ENCODE measurements at places on chromosomes 2 and 18.

DNA sequence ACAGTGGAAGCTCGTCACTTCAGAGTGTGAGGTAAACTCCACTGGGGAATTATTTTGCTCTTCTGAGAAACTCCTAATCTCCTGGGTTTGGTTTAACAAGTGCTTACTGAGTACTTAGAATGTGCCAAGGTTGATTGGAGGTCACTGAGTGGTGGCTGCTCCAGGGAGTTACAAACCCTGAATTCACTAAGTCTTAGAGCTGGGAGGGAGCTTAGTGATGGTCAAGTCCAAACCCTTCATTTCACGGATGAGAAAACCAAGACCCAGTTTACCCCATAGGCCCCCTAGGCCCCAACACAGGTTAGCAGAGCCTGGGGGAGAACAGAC lies 52.0 kb downstream of the SLC4A5 start:
- no peak for DNase-seq

GRCh38 chr2:62505109-62505749 lies 766 bp downstream of the TMEM17 start:
- DNase-seq, result no peak

- DNase-seq, result no peak
Observed at GRCh38 chr18:46412916-46413315, 244.1 kb downstream of the LOXHD1 start.

- no peak for DNase-seq
Observed at GRCh38 chr18:5619376-5619775, 75.6 kb upstream of the EPB41L3 start.

- DNase-seq, result no peak
Observed at GRCh38 chr2:162188451-162188850, 36.4 kb upstream of the GCG start.

DNA sequence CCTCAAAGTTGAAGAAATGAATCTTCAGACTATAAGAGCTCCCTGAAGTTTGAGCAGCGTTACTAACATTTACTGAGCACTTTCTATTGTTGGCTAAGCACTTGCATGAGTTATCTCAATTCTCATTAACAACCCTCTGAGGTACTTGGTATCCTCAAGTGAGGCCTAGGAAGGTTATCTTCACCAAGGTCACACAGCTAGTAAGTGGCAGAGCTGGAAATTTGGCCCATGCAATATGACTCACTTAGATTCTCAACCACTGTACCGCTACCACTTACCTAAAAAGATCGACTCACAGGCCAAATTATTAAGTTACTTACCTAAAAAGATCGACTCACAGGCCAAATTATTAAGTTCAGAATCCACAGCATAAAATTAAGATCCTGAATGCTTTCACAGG lies 8.7 kb upstream of the METAP1D start:
- no peak for DNase-seq

- DNase-seq, result no peak
Observed at GRCh38 chr2:189578272-189578950, 2.2 kb downstream of the SLC40A1 start.

DNA sequence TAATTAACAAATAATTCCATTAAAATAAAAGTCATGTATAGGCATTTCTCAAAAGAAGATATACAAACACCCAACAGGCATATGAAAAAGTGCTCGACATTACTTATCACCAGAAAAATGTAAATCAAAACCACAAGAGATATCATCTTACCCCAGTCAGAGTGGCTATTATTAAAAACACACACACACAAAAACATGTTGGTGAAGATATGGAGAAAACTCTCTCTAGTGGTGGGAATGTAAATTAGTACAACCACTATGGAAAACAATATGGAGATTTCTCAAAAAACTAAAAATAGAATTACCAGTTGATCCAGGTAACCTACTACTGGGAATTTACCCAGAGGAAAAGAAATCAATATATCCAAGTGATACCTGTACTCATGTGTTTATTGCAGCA lies 966.3 kb upstream of the POU3F3 start:
- no peak for DNase-seq

DNA sequence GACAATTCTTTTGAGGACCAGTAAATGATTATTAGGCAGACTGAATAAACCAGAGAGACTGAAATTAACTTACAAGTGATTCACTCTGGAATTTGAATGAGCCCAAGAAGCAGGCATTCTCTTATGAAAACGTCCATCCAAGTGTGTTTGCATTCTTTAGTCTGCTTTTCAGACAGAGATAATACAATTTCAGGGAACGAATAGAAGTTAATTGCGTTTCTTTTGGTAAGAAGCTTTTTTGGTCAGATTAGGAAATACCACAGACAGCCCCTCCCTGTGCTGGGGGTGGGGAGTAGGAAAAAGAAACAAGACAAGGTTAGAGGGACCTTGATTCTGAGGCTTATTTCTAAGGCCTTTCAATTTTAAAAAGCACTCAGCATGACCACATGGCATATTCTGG lies 874.4 kb downstream of the SUCLG1 start:
- DNase-seq, result no peak

- DNase-seq, result no peak
Observed at GRCh38 chr2:12192762-12193161, 446.3 kb downstream of the LPIN1 start.

DNA sequence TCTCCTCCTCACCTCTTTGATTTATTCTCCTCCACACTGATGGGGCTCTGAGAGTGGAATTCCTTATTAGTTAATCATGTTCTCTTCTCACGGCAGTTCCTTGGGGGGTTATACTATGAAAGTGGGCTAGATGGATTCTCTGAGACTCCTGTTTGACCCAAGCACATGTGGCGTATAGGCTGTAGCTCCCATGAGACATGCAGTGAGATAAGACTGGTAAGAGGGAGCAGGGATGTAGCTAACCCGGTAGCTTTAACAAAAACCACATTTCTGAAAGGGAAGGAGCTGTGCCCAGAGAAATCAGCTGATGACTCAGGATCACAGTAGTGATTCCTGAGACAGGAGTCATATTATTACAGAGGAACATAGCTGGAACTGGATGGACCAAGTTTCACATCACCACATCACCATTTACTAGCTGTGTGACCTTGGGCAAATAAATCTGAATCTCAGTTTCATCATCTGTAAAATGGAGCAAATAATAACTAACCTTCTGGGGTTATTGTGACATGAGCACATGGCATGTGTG lies 82.9 kb downstream of the CRIM1 start:
- DNase-seq, result peak; percentile 38

- DNase-seq, result no peak
Observed at GRCh38 chr2:105184420-105184819, 57.1 kb upstream of the GPR45 start.

DNA sequence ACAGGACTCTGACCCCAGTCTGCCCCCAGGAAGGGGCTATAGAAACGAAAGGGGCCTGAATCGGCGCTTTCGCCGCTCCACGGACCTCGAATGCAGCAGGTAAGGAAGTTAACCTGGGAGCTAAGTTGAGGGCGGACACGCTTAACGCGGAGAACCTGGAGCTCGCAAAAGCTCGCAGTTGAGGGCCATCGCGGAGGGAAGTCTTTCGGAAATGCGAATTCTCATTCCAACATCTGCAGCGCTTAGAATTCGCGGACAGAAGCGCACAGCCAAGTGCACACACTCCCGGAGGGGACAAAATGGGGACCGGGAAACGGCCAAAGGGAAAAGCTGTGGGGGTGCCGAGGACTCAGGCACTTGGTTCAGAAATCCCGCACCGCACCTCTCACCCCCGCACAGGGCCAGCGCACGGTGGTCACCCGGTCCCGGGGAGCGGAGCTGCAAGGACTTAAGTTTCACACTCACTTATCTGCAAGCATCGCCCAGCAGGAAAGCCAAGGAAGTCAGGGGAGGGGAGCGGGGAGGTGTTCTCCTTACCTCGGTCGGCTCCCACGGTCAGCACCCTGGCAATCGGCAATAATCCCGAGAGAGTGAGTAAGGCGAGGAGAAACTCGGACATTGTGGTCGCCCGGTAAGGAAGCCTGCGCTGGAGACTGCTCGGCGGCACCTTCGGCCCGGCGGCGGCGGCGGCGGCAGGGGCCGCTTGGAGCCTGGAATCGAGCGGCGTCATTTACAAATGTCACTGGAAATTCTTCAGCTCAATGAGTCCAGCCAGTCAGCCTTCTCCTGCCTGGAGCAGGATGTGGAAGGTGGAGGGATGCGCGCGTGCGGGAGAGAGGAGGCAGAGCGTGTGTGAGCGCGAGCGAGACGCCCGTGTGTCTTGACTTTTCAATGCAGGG lies 456 bp downstream of the LRP1B start:
- DNase-seq, result no peak

DNA sequence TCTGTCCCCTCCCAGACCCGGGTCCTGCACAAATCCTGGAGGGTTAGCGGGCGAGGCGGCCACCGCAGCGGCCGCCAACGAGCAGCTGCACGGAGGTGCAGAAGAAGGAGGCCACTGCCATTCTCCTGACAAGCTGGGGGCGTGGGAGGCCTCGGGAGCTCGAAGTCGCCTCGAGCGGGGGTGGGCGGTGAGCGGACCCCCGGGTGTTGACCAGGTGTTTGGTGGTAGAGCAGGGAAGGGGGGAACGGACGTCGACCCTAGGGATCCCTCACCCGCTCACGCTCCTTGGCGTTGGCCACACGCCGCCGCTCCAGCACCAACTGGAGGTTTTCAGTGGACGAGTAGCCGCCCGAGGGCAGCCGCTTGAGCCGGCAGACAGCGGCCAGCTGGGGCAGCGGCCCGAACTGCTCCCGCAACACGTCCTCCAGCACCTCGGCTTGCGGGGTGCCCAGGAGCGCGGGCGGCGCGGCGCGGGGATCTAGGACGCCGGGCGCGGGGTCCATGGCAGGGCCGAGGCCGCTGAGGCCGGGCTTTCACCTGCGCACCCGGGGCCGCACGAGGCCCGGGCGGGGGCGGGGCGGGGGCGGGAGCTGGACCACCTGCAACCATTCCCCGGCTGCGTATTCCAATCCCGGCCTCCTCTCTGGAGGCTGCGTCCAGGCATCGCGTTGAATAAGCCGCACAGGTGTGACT lies at the start of gene FIGLA:
FIGLA (minus strand) TSS at position 508 of the 693 bp plus-strand sequence; CDS start at position 503, 5 bp downstream.
- no peak for DNase-seq

DNA sequence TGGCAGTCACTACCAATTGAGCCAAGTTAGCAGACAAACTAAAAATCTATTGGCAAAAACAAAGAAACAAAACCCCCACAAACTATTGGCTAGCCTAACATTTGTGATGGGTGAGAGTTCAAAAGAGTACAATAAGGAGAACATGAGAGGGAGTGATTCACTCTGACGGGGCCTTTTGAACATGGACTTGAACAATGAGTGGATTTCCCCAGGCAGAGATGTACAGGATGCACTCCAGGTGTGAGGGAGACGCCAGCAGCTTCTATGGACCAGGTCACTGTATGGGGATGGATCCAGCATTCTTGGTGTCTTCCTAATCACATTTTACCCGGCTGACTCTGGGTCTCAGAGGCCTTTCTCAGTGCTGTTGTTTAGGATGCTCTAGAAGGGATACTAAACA lies 167.5 kb upstream of the SMAD2 start:
- DNase-seq, result no peak

DNA sequence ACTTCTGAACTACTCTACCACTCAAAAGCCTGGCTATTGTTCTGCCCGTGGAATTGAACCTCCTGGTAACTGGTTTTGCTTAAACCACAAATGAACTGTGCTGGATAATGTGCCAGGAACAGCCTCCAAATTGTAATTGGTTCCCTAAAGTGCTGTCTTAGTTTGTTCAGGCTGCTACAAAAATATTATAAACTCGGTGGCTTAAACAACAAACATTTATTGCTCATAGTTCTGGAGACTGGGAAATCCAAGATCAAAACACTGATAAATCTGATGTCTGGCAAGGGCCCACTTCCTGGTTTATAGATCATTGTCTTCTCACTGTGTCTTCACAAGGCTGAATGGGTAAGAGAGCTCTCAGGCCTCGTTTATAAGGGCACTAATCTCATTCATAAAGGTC lies 149.2 kb upstream of the NCKAP5 start:
- DNase-seq, result no peak

GRCh38 chr2:201827621-201828020 lies 21.3 kb downstream of the CDK15 start:
- DNase-seq, result no peak

DNA sequence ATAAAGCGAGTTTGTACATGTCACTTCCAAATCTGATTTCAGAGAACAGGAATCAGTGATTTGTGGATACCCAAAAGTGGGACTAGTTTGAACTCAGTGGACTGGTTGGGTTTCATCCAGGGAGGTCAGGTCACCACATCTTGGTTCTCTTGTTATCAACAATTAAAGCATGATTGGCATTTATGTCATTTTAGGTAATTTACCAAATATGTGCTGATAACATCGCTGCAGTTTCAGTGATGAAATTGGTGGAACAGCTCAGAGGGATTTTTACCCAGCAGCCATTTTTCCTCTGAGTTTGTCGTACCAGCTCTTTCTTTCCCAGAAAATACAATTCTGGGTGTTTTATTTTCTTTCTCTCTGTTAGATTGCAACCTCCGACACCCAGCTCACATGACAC lies 33.4 kb downstream of the TMEM18 start:
- DNase-seq, result no peak

- DNase-seq, result no peak
Observed at GRCh38 chr2:58634653-58635370, 393.7 kb upstream of the FANCL start.

- DNase-seq, result no peak
Observed at GRCh38 chr2:48198371-48198770, 292.1 kb upstream of the FBXO11 start.
